HEK293T (cell line): ENCODE measurements at places on chromosomes 2 and 18.
A peak's percentile ranks its signal among the peaks of the same experiment; 100 is the strongest.

DNA sequence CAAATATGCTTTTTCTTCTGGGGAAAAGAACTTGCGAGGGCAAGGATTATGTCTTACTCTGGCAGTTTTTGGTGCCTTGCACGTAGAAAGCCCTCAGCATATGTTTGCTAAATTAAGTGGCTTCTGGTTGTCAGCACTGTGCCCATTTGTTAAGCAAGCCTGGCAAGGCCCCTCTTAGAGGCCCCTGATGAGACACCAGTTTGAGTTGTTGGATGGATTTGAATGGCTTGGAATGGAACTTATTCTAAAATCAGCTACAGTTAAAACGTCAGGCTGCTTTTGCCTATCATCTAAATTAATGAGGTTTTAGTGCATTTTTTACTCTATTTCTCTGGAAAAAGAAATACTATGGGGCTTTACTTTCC is 28.2 kb downstream of the TMEM182 start:
- DNase-seq: no peak

- no peak for DNase-seq
Observed at GRCh38 chr2:242011516-242011915, 142.0 kb downstream of the RTP5 start.

DNA sequence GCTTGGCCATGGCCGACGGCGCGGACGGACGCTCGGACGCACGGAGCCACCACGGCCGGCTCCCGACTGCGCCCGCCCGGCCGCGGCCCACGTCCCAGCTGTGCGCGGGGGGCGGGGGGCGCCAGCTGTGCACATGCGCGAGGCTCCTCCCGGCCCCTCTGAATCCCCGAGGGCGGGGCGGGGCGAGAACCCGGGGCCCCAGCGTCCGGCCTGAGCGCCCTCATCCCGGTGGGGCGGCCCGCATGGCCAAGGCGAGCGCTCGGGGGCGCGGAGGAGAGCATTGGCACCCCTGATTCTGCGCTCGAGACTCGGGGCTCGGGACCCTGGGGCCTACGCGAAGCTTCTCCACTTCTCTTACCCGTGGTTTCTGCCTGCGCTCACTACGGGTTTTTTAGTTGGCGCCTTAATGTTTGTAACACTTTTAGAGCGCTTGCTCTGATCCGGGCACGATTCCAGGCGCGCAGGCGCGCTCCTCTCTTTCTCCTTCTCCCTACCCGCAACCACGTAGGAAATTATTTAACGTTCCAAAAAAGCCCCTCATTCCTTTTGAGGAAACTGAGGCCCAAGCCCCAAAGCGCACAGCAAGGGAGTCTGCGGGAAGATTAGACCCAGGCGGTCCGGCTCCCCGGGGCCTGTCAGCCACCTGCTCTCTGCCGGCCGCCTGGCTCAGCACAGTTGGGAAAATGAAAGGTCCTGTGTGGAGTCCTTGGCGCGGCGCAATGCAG is at the start of gene PXDN:
TSS of gene PXDN (minus strand) at position 70 of the 725 bp plus-strand sequence. CDS start at position 10, 60 bp downstream.
- DNase-seq: peak; percentile 39

- no peak for DNase-seq
Observed at GRCh38 chr2:55965966-55966365, 42.4 kb upstream of the EFEMP1 start.

DNA sequence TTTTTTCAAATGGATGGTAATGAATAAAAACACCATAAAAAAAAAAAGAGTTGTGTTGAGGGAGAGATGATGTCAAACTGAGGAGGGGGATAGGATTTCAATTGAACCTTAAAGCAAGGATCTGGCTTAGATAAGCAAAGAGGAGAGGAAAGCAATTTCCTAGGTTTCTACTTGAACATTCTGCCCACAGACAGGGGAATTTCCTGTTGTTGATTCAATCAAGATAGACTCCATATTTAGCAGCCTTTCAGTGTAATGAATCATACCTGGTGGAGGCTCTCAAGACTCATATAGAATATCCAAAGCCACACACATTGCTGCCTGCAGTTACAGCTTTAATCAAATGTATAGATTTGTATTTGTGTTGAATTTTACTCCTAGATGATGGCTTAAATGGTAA is 294.4 kb upstream of the PIK3C3 start:
- no peak for DNase-seq

DNA sequence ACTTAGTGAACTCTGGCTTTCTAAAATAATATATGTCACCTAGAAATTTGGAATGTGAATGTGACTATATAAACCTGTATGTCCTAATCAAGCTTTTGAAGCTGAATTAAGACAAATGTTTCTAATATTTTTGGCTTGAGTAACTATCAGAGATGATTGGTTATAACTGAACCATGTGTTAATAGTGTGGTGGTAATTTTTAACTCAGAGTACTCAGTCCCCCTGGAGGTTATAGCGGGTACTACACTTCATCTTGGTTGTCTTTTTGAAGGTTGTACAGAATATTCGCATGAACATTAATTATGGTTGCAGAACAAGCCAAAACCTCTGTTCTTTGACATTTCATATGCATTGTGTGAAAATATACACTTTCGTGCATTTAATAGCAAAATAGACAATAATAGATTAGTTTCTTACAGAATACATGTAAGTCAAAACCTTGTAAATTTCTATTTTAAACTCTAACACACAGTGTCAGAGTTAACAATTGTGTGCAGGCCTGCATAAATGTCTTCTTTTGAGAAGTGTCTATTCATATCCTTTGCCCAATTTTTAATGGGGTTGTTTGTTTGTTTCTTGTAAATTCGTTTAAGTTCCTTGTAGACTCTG is 86.0 kb downstream of the OSBPL6 start:
- peak; percentile 57 for DNase-seq

GRCh38 chr2:239689985-239690384 is 289.2 kb upstream of the HDAC4 start:
- no peak for DNase-seq

- no peak for DNase-seq
Observed at GRCh38 chr2:85650456-85650855, 17.5 kb downstream of the SFTPB start.

DNA sequence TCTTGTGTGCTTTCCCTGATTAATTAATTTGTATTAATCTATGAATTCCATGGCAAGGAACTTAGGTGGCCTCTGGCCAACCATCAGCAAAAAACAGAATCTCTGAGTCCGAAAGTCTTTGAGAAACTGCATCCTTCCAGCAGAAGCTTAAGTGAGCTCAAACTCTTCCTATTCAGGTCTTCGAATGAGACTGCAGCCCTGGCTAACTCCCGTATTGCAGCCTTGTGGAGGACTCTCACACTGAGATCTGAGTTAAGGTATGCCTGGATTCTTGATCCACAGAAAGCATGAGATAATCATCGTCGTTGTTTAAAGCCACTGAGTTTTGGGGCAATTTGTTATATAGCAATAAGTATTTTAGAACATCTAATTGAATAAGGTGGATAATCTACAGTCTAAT is 1143.9 kb upstream of the NXPH2 start:
- DNase-seq: no peak

GRCh38 chr2:138249207-138249606 is 252.4 kb upstream of the SPOPL start:
- DNase-seq: no peak

DNA sequence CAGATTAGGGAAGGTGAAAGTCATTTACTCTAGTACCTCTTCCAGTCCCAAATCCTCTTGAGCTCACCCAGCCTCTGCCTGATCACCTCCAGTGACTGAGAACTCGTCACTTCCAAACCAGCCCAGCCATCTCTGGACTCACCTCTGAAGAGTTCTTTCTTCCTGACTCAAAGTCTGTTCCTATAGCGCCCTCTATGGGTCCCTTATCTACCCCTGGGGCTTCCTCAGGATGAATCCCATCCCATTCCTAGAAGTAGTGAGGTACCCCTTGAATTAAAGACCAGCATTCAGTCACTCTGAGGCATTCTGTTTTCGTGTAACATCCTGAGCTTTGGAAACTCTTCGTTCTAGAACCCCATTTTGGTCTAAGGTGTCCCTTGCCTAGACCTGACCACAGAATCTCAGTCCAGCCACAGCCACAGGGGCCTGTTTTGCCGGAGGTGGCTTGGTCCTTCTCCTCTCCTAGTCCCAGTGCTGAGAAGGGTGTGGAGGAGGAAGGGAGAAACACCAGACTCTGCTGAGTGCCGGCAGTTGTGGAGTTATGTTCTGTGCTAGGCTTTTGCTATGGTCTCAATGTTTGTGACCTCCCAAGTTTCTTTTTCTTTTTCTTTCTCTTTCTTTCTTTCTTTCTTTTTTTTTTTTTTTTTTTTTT is 32.7 kb downstream of the SIX3 start:
- DNase-seq: peak; percentile 66

DNA sequence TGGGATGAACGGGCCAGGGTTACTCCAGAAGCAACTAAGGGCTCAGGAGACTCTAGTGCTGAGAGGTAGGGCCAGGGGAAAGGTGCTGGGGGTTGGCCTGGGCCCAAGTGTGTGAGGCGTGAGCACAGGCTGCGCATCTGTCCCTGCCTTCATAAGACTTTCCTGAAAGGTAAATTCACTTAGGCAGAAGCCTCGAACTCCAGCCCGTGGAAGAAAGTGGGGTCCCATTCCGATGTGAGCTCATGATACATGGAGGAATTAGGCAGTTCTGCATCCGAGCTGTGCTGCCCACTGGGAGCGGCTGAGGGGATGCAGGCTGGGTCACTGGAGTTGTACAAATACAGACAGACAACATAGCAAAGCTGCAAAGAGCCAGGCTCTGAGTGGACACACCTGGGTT is 16.2 kb downstream of the PARD6G start:
- DNase-seq: no peak

- DNase-seq: no peak
Observed at GRCh38 chr18:11998193-11998592, 16.9 kb downstream of the IMPA2 start.
